Posterior vena cava (tissue), 2 donors: ENCODE measurements at places on chromosomes 16 and 17. TPM values are rescaled to one million over a fixed set of nuclear protein-coding genes. Genes with fewer than 3 reads are reported as not detected.

The MYH3 gene
- total RNA-seq, result 19.9 TPM

GRCh38 chr17:51876986-51877385 is 281.5 kb downstream of the CA10 start:
- DNase-seq, result no peak

The WNT9B gene
- total RNA-seq, result 1.8 TPM

- no peak for DNase-seq
These were observed 317.6 kb downstream of the CBLN1 start for GRCh38 chr16:48963901-48964615.

DNA sequence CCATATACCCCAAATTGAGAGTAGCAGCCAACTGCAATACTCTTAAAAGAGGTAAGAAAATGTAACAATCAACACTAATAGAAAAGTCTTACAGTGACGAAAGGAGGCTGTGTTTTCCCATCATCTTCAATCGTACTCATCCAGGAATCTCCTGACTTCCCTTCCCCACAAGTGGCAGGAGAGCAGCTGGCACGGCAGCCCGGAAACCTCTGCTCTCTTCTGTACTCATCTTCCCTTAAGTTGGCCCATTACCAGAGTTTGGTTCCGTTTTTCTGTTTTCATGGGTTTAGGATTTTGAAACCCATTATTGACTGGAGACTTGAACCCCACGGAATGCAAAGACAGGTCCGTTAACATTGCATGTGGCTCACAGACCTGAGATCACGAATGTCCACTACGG is 11.7 kb upstream of the CD300H start:
- no peak for DNase-seq

GRCh38 chr16:68660359-68660795 is 15.3 kb downstream of the CDH3 start:
- DNase-seq, result no peak

The TP53 gene
- 30.6 TPM for total RNA-seq

The RASD1 gene
- 40.3 TPM for total RNA-seq

- no peak for DNase-seq
These were observed 155.8 kb upstream of the CDC42EP4 start for GRCh38 chr17:73467651-73468050.

GRCh38 chr17:17191961-17192381 is 14.2 kb downstream of the PLD6 start:
- no peak for DNase-seq

- no peak for DNase-seq
These were observed 14.6 kb upstream of the CDH15 start for GRCh38 chr16:89156740-89157645.

GRCh38 chr16:46787909-46788308 is 39.8 kb upstream of the MYLK3 start:
- DNase-seq, result no peak

The EEF2K gene
- total RNA-seq, result 33.6 TPM

The FOXN1 gene
- not detected for total RNA-seq

DNA sequence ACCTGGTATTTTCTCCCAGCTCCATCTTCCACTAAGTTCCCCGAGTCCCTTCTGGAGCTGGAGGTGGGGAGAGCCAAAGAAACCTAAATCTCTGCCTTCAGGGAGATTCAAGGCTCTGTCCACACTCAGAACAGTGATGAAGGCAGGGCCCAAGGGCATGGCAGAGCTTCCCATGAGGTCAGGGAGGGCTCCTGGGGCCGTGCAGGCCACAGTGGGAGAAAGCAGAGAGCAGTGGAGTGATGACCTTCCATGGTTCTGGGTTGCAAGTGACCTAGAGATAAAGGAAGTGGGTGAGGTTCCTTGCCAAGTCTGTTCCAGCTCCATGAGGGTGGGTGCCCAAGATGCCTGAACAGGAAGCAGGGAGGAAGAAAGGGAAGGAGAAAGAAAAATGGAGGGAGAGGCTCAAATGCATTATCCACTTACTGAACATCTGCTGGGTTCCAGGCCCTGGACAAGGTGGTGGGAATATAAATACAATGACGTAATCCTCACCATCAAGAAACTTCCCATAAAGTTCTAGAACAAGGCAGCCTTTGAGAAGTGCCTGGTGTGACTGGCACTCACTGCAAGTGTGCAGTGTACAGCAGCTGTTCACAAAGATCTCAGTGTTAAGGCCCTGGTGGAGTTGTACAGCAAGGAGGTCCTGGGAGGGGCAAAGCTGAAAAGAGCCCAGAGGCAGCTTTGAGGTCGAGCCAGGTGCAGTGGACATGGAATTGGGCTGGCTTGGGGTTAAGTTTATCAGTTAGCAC is 13.3 kb downstream of the TBKBP1 start:
- no peak for DNase-seq

The CHRNE gene
- total RNA-seq, result 1.5 TPM

The RNF157 gene
- total RNA-seq, result 1.9 TPM

- no peak for DNase-seq
These were observed 60.5 kb upstream of the CLEC3A start for GRCh38 chr16:77961814-77962213.

DNA sequence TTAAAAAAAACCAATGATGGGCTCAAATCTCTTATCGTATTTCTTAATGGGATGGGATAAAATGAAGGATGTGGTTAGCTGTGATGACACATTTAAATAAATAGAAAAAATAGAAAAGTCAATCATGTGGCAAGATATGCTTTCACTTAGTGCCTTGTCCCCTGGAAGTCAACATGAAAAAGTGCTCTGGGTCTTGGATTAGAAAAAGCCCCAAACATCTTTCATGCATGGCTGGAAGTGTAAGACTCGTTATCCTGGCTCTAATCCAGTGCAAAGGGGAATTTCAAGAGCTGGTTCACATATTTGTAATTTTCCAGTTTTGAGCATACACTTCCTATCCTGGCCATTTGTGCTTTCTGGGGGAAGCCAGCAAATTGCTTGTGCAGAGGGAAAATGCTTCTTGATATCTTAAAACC is 160.9 kb downstream of the MAP2K6 start:
- no peak for DNase-seq

The UTP4 gene
- total RNA-seq, result 32.8 TPM

DNA sequence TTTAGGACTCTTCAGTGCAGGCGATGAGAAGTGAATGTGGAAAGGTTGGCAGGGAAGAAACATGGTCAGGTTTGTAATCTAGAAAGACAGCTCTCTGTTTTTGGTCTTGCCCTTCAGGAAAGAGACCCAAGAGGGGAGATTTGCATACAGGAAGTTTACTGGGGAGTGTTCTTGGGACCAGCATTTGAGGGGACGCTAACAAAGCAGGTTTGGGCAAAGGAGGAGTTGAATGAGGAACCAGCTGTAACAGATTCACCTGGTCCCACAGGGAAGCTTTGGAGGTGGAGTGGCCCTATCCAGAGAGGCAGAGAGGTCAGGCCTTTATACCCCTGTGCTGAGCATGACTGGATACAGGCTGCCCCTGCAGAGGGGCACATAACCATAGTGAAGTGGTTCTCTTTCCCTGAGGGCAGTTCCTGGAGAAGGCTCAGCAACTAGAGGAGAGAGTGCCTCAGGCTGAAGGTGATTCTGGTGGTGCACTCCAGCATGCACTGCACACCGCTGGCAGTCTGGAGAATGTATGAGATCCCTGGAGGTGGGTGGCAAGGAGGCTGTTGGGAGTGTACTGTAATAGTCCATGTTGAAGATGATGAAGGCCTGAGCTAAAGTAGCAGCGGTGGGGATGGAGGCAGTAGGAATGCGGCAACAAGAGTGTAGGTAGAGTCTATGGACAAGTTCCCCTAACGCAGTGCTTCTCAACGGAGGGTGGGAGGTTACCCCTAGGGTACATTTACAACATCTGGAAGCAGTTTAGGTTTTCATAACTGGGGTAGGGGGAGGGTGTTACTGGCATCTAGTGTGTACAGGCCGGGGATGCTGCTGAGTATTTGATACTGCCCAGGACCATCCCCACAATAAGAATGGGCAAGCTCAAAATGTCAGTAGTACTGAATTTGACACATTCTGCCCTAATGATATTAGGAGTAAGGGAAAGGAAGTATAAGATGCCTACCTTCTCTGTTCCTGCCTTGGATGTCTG is 37.2 kb downstream of the MAP2K6 start:
- DNase-seq, result no peak

The UNC45B gene
- not detected for total RNA-seq

The TBC1D3B gene
- total RNA-seq, result 3.8 TPM

DNA sequence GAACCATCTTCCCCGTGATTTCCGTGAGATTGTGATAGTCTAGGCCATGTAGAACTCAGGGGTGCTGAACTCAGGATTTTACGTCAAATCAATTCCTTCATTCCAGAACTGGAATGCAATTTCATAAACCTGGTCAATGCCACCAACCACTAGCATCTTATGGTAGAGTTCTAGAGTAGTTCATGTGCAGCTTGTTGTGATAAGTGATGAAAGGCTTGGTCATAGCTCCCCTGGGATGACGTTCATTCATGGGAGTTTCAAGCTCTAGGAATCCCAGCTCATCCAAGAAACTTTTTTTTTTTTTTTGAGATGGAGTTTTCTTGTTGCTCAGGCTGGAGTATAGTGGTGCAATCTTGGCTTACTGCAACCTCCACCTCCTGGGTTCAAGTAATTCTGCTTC is 3.7 kb upstream of the DPEP2 start:
- no peak for DNase-seq

DNA sequence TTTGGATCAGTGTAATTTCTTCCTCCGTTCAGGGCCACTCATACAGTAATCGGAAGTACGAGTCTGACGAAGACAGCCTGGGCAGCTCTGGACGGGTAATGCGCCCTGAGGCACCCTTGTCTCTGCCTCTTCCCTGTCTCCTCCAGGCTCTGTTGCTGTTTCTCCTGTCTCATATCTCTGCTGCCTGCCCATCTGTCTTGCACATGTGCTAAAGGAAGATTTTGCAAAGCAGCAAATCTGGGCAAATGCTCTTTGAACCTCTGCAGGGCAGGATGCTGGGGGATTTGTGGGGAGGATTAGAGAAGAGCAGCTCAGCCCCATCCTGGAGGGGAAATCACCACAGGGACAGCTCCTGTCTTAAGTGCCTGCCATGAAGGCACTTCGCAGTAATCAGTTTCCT is 32.4 kb upstream of the POLR3E start:
- DNase-seq, result no peak

DNA sequence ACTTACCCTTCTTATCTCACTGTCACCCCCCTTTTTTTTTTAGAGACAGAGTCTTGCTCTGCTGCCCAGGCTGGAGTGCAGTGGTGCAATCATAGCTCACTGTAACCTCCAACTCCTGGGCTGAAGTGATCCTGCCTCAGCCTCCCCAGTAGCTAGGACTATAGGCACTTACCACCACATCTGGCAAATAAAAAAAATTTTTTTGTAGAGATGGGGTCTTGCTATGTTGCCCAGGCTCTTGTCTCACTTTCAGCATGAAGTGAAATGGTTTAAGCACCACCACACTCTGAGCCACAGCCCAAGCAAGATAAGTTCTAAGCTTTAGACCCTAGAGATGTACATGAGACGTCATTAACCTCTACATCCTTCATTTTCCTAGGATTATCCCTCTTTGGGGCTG is 34.5 kb upstream of the EFCAB13 start:
- no peak for DNase-seq
